ENCODE measurements at places on chromosomes 4 and X. TPM values are rescaled to one million over a fixed set of nuclear protein-coding genes. Genes with fewer than 3 reads are reported as not detected.

GRCh38 chr4:129972257-129972656 is 876.3 kb downstream of the C4orf33 start:
- DNase-seq = no peak

- no peak for DNase-seq
Observed at GRCh38 chrX:75786290-75786689, 1.2 kb upstream of the MAGEE2 start.

- no peak for DNase-seq
Observed at GRCh38 chr4:163815776-163816175, 321.3 kb downstream of the TMA16 start.

GRCh38 chr4:177860171-177860570 is 417.9 kb upstream of the AGA start:
- DNase-seq = no peak

DNA sequence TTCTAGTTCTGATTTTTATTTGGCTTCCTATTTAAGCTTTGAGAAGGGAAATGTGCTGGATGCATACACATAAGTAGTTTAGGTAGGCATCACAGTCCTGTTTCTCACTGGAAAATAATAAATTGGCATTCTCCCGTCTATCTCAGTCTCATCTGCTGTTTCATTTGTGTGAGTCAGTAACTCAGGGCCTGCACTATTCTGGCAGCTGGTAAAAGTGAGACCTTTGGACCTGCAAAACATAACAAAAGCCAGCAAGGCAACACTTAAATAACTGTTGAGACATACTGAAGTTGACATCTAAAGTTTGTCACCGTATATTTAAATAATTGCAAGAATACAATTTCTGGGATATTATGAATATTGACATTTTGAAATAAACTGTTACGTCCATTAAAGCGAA is 8.6 kb upstream of the UBQLN2 start:
- DNase-seq = no peak

DNA sequence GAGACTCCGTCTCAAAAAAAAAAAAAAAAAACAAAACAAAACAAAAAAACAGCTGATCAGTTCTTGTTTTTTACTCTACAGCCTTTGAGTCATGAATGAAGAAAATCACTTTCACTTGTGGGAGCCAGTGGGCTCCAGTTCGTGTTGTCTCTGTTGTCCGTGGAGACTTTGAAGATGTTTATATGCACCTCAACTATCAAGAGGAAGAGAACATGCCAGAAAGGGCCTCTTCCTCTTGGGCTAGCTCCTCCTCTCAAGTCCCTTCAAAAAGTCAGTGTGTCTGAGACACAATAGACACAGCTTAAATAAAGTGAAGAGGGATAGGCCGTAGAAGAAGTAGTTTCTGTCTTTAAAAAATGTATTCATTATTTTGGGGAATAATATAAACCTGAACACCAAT is 182.7 kb downstream of the KDR start:
- DNase-seq = no peak

DNA sequence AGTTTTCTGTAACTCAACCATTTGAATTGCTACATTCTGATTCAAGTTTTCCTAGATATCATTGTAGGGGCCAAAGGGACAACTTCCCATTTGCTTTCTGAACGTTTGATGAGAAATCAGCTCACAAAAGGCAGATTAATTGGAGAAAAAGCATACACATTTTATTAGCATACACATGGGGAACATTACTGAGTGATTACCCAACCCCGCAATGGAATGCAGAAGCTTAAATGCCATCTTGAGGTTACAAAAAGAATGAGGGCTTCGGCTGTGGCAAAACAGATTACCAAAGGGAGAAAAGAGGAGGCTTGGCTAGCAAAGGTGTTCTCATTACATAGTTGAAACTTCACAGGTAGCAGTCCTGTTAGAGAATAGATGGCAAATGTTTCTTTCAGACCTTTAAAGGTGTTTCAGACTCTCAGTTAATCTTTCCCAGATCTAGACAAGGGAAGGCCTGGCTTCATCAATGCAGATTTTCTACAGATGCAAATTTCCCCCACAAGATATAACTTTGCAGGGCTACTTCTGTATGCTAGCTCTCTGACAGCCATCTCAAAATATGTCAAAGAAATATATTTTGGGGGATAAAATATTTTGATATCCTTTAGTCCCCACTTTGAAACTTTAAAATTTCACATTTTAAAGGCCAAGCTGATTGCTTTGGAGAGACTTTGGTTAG is 26.5 kb upstream of the HERC6 start:
- DNase-seq = no peak

DNA sequence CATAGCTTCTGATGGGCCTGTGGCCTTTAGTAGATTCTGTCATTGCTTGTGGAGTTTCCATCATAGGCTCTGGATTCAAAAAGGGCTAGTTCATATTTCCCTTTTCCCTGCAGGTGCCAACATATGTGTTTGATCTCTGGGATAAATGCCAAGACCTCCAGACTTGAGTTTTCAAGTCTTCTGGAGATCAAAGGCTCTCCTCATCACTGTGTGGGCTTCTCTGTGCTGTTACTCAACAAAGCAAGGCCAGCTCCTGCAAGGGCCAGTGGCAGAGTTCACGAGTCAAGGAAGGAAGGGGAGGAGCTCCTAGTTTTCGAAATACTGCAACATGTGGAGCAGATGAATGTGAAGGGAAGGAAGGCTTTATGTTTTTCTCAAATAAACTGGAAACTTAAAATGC is 62.7 kb upstream of the SCML1 start:
- DNase-seq = no peak

DNA sequence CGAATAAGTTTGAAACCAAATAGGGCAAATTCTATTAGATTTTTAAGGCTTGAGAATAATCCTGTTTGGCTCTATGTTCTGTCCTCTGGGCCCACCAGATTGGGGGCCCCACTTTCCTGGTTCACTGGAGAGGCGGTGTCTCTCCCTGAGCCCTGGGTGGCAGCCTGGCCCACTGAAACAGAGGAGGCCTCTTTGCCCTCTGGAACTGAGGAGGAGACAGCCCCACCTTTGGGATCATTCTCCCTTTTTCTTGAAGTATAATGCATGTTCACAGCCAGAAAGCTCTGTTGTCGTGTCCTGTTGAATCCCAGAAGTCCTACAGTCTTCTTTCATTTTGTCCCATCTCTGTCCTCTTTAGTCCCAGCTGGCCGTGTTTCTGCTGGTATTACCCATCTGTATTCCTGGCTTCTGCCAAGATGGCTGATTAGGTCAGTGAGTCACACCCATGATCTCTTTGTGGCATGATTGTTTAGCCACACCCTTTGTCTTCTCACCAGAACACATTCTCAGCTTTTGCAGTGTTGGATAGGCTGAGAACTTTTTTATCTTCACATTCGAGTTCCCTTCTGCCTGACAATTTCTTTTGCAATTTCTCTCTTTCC is 8.1 kb upstream of the TBC1D25 start:
- no peak for DNase-seq

GRCh38 chr4:136329042-136329662 is 1203.1 kb downstream of the PCDH18 start:
- DNase-seq = no peak

- no peak for DNase-seq
Observed at GRCh38 chr4:47550899-47551548, 65.9 kb downstream of the ATP10D start.

DNA sequence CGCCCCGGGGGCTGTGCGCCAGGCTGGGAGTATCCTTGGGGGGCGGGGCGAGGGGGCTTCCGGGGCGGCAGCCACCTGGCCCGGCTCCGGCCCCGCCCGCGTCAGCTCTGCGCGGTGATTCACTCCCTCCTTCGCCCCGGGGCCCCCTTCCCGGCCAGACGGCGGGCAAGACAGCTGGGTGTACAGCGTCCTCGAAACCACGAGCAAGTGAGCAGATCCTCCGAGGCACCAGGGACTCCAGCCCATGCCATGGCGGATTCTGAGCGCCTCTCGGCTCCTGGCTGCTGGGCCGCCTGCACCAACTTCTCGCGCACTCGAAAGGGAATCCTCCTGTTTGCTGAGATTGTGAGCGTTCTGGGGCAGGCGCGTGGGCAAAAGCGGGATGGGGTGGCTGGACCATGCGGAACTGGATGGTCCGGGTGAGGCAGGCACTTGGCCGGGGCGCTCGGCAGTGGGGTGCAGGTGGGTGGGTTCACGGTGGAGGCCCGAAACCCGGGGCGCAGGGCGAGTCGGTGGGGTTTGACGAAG is at the start of gene PLP2:
TSS of gene PLP2 (plus strand) at position 147 of the 528 bp plus-strand sequence. CDS start at position 250, 103 bp downstream.
- DNase-seq = peak; percentile 68

- no peak for DNase-seq
Observed at GRCh38 chrX:112051576-112051975, 31.0 kb downstream of the TRPC5 start.

DNA sequence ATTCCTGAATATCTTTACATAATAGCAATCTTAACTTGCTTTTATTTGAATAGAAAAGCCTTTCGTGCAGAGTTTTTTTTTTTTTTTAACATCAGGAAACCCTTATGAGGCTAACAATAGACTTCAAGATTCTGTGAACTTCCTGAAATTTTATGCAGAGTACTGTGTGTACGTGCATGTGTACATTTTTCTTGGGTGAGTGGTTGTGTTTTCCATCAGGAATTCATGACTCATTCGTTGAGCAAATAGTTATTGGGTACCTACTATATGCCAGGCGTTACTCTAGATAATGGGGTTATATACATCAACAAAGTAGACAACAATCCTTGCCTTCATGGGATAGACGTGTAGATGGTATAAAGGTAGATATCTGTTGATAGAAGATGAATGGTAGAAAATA is 59.1 kb downstream of the MRPL1 start:
- DNase-seq = no peak

- DNase-seq = no peak
Observed at GRCh38 chr4:5918331-5918985, 25.6 kb upstream of the CRMP1 start.

- no peak for DNase-seq
Observed at GRCh38 chrX:153885208-153885787, 675 bp downstream of the L1CAM start.

GRCh38 chrX:54413753-54414152 is 26.5 kb upstream of the TSR2 start:
- DNase-seq = no peak

- DNase-seq = no peak
Observed at GRCh38 chr4:114752391-114753165, 154.0 kb downstream of the UGT8 start.

DNA sequence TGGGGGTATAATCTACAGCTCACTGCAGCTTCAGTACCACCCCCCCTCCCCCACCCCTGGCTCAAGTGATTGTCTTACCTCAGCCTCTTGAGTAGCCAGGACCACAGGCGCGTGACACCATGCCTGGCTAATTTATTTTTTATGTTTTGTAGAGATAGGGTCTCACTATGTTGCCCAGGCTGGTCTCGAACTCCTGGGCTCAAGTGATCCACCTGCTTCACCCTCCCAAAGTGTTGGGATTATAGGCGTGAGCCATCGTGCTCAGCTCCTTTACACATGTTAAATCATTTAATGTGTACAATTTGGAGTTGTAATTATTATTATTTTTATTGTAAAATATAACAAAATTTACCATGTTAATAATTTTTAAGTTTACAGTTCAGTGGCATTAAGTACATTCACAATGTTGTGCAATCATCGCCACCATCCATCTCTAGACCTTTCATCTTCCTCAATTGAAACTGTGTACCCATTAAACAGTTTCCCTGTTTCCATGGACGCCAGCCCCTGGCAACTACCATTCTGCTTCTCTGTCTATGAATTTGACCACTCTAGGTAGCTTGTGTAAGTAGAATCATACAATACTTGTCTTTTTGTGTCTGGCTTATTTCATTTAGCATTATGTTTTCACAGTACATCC is 6.1 kb downstream of the SLAIN2 start:
- no peak for DNase-seq

DNA sequence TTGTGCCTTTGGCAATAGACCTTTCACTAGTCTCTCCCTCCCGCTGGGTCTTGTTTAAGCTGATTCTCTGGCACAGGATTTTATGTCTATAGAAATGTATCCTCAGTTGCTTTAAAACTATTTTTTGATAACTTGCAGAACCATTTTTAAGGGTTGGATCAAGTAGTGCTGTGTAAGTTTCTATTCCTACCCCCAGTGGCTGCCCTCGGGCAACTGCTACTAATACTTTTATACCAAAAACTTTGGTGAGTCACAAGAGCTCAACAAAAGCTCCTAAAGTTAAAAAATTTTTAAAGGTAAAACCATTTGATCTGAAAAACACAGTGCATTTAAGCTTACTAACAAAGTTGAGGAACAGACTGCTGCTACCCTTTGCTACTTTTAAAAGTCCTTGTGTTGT is 1460.6 kb upstream of the PCDH7 start:
- DNase-seq = no peak

- no peak for DNase-seq
Observed at GRCh38 chrX:49247916-49248811, 12.9 kb downstream of the CCDC22 start.

GRCh38 chr4:161356351-161356750 is 807.4 kb downstream of the FSTL5 start:
- DNase-seq = no peak

The MAGEA2 gene
- total RNA-seq = not detected

The MAMLD1 gene
- 1.8 TPM for total RNA-seq

The RASL11B gene
- total RNA-seq = 3.7 TPM

The CLRN2 gene
- not detected for total RNA-seq

The HSFX1 gene
- total RNA-seq = 1.7 TPM

The PCDH11X gene
- 0.05 TPM for total RNA-seq

The COQ2 gene
- total RNA-seq = 27.3 TPM

The CLDN2 gene
- not detected for total RNA-seq

All from Right ventricle myocardium inferior (tissue), 1 donor.